ENCODE measurements at places on chromosomes 13 and 19. TPM values are rescaled to one million over a fixed set of nuclear protein-coding genes. Genes with fewer than 3 reads are reported as not detected.

Gene ZNF234
- total RNA-seq: 1.5 TPM

Gene RFXANK
- 40.5 TPM for total RNA-seq

Gene SERTM1
- not detected for total RNA-seq

Gene BRSK1
- total RNA-seq: 3.1 TPM

Gene SWSAP1
- 1.8 TPM for total RNA-seq

Gene TMEM255B
- 0.90 TPM for total RNA-seq

Gene ANKRD24
- total RNA-seq: 0.34 TPM

Gene PTBP1
- 224 TPM for total RNA-seq

Gene TEX29
- not detected for total RNA-seq

Gene ZNF266
- total RNA-seq: 3.1 TPM

Gene ATP4B
- not detected for total RNA-seq

Gene SPC24
- 20.2 TPM for total RNA-seq

Gene KMT2B
- total RNA-seq: 58.3 TPM

Gene CLEC4M
- not detected for total RNA-seq

Gene CGB2
- total RNA-seq: 0.33 TPM

Gene OR4F17
- not detected for total RNA-seq

Gene MISP3
- 3.6 TPM for total RNA-seq

Gene ISYNA1
- 43.6 TPM for total RNA-seq

Gene ZNF382
- 0.07 TPM for total RNA-seq

Gene SMIM24
- 0.89 TPM for total RNA-seq

Gene PRSS57
- total RNA-seq: 0.14 TPM

Gene C1QTNF9
- not detected for total RNA-seq

Gene NOVA2
- total RNA-seq: 1.3 TPM

Gene YJU2
- 19.4 TPM for total RNA-seq

Gene FFAR1
- not detected for total RNA-seq

Gene FGF21
- total RNA-seq: not detected

Gene FGF22
- 0.26 TPM for total RNA-seq

Gene MYCBP2
- 22.4 TPM for total RNA-seq

Gene HIF3A
- total RNA-seq: 0.36 TPM
